ENCODE measurements at places on chromosomes 7 and 10.
A peak's percentile ranks its signal among the peaks of the same experiment; 100 is the strongest.

- DNase-seq: no peak
Measured at GRCh38 chr7:16353226-16353625, 68.1 kb downstream of the CRPPA start.

- DNase-seq: peak; percentile 13
Measured at GRCh38 chr10:30645340-30645827, 15.8 kb upstream of the LYZL2 start.

DNA sequence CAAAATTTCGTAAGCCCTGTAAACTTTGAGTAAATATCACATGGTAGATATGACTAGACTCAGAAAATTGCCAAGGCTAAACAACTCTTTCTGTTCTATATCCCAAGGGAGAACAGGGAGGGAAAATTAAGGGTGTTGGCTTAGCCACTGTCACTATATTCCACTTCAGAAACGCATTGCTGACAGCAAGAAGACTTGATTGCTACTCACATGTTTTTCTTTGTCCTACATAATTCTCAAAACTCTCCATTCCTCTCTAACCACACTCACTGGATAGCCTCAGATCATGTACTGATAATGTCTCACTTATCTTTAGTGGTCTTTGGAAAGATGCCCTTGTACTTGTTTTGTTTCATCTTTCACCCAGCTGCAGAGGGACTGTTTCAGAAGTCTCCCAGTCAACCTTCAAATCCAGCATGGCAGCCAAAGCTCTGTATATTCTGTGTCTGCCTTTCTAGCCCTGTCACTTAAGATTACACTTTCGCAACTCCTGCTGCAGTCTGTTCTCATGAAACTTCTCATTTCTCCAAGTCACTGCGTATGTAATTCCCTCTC is 582.4 kb upstream of the FZD8 start:
- DNase-seq: no peak

DNA sequence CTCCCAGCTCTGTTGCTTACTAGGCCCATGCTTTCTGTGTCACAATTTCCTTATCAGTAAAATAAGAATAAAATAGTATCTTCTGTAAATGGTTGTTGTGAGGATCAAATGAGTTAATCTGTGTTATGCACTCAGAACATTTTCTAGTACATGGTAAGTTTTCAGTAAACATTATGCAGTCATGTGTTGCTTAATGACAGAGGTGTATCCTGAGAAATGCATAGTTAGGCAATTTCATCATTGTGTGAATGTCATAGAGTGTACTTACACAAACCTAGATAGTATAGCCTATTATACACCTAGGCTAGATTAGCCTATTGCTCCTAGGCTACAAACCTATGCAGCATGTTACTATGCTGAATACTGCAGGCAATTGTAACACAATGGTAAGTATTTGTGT is 4.4 kb downstream of the PTTG1IP2 start:
- DNase-seq: no peak

- no peak for DNase-seq
Measured at GRCh38 chr7:156445997-156446761, 194.4 kb upstream of the RNF32 start.

DNA sequence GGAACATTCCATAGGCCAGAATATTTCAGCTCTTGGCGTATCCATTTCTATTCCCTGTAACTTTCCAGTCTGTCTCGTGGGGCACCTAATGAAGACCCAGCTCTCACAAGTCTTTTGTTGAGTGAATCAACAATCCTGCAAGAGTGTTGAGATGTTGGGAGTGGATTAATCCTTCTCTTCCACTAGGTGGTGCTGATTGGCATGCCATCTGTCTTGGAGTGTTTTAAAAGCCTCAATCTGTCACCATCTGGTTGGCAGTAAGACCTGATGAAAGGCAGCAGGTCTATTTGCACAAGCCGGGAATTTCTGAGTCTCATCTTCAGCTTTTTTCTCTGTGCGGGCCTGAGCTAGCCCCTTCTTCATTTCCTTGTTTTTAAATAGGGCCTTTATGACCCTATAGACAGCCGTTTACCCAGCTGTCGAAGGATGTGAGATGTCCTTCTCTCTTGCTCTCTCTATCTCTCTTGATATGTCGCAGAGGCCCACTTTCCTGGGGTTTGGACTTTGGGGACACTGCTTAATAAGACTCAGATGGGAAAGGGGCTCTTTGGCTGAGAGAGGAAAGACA is 180.5 kb downstream of the ZNF365 start:
- DNase-seq: peak; percentile 22

DNA sequence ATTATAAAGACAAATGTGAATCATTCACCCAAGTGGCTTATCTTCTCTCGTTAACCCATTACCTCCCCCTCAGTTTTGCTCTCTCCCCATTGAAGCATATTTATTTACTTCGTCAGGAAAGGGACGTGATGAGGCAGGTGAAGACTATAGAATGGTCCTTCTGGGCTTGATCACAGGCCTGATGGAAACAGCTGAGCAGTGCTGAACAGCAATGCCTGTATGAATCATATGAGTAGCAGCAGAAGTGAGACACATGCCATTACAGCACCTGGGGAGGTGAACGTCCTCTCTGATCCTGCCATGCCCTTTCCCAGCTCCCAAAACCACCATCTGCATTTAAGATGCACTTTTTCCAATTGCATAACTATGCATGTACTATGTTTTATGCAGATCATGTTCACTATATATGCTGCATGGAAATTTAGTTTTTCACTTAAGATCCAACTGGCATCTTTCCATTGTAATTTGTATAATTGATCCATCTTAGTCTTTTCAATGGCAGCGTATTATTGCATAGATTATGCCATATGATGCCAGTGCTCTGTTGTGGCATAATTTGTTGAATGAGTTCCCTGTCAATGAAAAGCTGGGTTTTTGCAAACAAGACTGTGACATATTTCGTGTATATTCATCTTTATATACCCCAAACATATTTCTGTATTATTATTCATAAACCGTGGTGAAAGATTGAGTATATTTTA is 105.3 kb downstream of the CXCL12 start:
- no peak for DNase-seq

- DNase-seq: no peak
Measured at GRCh38 chr10:91247360-91248111, 27.1 kb downstream of the PCGF5 start.

- DNase-seq: no peak
Measured at GRCh38 chr7:129279757-129280156, 54.9 kb downstream of the AHCYL2 start.

- DNase-seq: no peak
Measured at GRCh38 chr7:1662767-1663166, 7.3 kb upstream of the ELFN1 start.

- DNase-seq: no peak
Measured at GRCh38 chr10:80197972-80198916, 7.1 kb downstream of the ANXA11 start.

GRCh38 chr7:82167558-82168314 is 275.8 kb downstream of the CACNA2D1 start:
- DNase-seq: no peak

- DNase-seq: no peak
Measured at GRCh38 chr10:24170199-24170598, 38.7 kb upstream of the KIAA1217 start.

DNA sequence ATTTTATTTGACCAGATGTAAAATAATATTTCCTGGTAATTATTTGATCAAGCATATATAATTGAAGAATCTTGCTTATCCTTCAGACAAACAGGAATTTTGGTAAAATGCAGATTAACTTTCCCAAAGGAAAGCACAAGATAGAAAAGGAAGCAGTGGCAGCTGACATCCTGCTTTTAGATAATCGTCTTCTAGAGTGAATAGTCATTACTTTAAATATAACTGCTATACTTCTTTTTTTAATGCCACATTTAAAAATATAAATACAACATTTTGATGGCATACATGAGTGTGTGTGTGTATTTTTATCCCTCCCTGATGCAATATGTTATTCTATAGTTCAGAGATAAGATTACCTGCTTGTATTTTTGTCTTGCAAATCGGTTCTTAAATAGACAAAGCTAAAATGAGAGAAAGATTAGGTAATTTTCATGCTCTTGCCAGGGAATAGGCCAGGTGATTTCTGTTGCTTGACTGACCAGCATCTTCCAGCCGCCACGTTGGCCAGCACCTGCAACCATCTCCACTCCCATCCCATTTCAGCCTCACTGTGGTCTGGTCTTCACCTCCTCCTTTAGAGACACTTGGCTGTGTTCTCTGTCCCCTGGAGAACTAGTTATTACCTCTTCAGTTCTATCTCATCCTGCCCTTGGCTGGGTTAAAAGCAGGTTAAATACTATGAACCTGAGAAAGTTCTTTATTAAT is 58.1 kb downstream of the MDFIC start:
- no peak for DNase-seq

DNA sequence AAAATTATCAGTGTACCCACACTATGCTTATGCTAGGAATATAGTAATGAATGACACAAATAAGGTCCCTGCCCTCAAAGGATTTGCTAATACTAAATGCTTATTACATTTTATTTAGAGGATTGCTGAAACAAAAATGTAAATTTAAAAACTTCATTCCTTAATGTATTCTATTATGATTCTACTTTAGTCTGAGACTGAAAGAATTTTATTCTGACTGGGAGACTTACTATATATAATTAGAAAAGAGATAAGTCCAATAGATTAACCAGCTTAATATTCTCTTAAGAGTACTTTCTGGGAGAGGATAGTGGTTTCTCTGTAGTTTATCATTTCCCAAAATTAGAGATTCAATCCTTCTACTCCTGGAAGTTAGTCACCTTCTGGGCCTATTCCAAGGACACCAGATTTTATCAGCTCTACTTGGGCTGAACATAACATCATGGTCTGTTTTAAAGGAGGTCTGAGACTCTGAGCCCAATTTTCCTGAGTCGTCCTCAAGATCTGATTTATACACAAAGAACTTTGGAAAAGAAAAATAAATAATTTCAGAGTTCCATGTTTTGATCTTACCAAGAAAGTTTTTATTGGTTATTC is 41.1 kb downstream of the ASZ1 start:
- DNase-seq: no peak

GRCh38 chr10:61804414-61804813 is 97.1 kb upstream of the ARID5B start:
- no peak for DNase-seq

DNA sequence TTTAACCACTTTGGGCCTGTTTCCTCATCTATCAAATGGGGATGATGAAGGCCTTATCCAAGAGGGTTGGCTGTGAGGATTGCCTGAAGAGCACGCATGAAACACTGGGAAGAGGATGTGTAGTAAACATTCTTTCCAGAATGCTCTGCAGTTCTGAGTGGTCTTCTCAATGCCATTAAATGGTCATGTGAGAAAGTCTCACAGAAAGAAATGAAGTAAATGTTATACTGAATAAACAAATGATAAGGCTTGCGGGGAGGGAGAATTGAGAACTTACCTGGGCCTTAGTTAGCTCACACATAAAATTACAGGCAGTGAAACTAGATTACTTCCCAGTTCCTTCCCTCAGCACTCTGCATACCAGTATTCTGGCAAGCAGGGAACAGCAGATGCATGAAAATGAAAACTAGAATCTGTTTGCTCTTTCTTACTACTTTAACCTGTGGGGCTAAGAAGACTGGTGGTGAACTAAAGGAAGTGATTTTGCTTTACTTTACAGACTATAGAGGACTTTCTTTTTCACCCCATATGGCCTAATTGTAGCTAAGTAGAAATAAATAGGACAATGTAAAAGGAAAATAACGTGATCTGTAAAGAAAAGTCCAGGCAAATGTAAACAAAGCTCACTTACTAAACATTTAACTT is 135.3 kb upstream of the CCDC6 start:
- DNase-seq: no peak

GRCh38 chr7:108634535-108634934 is 64.9 kb downstream of the DNAJB9 start:
- no peak for DNase-seq

DNA sequence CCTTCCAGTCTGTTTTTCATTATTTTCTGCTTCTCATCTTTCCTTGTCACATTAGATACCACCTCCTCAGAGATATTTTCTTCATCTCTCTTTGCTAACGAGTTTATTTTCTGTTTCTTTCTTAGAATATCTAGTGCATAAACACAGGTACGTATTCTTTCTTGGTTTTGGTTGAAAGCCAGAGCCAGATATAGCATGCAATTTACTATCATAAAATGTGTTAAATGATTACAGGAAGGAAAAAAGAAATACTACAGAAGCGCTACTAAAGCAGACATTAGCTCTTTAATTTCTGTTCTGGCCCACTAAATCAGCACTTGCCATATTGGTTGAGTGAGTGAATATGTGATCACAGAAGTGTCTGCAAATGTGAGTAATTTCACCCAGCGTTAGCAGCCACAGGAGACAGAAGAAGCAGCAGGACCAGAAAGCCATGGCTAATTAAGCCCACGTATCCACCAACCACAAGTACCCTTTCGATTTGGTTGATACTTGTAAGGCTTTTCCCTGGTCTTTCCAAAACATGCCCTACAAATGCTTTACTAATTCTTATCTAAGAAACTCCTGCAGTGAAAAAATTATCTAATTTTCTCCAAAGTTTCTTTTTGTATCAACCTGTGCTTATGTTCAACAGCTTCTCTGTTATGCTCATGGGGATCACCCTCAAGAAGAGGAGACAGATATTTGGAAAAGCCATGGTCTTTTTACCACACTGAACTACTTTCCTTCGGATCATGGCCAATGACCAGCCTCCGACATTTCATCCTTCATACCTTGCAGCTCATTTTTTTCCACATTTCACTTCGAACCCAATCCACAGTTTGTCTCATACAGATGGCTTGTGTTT is 23.1 kb upstream of the MACC1 start:
- no peak for DNase-seq

DNA sequence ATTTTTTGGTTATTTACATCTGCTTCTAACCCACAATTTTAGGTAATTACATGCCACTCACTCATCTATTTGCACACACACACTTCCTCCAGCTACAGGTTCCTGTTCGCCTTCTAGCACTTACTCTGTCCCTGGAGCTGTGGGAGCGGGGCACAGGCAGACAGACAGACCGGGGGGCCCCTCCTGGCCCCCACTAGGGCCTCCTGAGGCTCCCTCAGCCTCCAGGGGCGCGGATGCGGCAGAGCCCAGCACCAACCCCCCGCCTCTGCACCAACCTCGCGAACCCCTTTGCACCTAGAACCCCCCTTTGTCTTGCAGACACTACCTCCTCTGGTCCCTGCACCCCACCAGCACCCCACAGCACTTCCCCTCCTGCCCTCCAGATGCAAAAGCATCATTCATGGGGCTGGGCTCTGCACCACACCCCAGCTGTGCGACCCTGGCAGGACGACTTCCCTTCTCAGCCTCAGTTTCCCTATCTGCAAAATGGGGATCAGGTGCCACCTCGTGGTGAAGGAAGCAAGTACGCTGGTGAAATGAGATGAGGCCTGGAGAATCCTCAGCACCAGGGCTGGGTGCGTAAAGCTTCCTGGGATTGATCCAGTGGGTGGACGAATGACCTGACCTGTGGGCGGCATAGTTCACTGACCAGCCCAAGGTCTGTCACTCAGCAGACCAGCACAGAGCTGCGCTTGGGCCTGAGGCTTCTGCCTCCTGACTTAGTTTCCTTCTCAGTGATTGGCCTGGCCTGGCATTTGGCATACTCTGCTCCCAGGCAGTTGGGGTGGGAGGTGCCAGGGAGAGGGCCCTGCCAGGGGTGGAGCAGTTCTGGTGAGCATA is 37.9 kb downstream of the ELFN1 start:
- DNase-seq: no peak

- no peak for DNase-seq
Measured at GRCh38 chr7:498678-499641, 20.7 kb downstream of the PDGFA start.

- peak; percentile 2 for DNase-seq
Measured at GRCh38 chr10:127736915-127737562, at the start of gene FOXI2. TSS of gene FOXI2 (plus strand) at chr10:127737185. CDS start at chr10:127737274, 89 bp downstream.

- DNase-seq: no peak
Measured at GRCh38 chr10:133129859-133130495, 30.0 kb upstream of the KNDC1 start.

- DNase-seq: no peak
Measured at GRCh38 chr10:20059084-20059835, 243.0 kb downstream of the PLXDC2 start.

Data from small intestine (tissue), 16 donors.